ENCODE measurements at places on chromosomes 5 and 9. TPM values are rescaled to one million over a fixed set of nuclear protein-coding genes. Genes with fewer than 3 reads are reported as not detected.

GRCh38 chr5:124404796-124405195 lies 341.6 kb downstream of the ZNF608 start:
- no peak for DNase-seq

DNA sequence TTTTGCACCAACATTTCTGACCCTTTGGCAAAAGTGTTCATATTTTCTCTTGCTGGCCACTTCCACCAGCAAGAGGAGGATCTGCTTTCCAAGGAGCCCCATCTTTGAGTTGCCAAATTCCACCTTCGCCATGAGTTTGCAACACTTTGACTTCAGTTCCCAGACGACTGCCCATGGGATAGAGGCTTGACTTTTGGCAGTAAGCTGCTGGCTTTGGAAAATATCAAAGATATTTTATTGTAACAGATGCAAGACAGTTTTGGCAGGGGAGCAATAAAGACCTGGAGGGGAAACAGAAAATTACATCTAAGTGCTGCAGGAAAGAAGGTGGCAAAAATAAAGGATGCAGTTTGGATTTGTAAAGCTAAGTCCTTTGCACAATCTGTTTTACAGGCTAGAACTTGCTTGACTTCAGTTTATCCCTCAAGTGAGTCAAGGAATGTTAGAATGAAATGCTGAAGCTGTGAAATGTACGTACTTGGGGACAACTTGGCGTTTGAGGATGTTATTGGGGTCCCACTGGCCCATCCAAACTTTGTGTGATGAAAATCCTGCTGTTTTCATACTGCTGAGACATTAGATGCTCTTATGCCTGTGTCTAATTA lies 232.9 kb downstream of the GOLPH3 start:
- no peak for DNase-seq

Gene NR2F1-AS1
- polyA plus RNA-seq = 4.8 TPM

GRCh38 chr5:142364251-142365145 lies 39.7 kb upstream of the SPRY4 start:
- no peak for DNase-seq

DNA sequence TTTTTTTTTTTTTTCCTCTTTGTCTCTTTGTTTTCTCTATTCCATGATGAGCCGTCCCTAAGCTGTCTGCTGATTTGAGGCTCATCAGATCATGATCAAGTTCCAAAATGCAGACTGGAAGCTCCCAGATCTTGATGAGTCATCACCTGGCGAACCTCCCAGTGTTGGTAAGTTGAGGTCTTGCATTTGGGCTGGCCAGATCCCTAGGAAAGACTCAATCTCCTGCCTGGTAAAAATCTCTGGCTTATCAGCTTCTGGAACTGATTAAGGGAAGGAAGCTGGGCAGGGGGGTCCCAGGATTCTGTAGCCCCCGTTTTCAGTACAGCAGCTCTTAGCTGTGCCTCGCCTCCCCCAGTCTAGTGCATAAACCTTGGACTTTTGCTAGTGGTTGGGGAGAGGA lies 69.0 kb downstream of the TSPAN17 start:
- no peak for DNase-seq

GRCh38 chr5:87074934-87075541 lies 192.6 kb upstream of the RASA1 start:
- no peak for DNase-seq

Gene DDX4
- 0.06 TPM for polyA plus RNA-seq

Gene DBH
- 0.72 TPM for polyA plus RNA-seq
